ENCODE measurements at places on chromosomes 11 and 22.

DNA sequence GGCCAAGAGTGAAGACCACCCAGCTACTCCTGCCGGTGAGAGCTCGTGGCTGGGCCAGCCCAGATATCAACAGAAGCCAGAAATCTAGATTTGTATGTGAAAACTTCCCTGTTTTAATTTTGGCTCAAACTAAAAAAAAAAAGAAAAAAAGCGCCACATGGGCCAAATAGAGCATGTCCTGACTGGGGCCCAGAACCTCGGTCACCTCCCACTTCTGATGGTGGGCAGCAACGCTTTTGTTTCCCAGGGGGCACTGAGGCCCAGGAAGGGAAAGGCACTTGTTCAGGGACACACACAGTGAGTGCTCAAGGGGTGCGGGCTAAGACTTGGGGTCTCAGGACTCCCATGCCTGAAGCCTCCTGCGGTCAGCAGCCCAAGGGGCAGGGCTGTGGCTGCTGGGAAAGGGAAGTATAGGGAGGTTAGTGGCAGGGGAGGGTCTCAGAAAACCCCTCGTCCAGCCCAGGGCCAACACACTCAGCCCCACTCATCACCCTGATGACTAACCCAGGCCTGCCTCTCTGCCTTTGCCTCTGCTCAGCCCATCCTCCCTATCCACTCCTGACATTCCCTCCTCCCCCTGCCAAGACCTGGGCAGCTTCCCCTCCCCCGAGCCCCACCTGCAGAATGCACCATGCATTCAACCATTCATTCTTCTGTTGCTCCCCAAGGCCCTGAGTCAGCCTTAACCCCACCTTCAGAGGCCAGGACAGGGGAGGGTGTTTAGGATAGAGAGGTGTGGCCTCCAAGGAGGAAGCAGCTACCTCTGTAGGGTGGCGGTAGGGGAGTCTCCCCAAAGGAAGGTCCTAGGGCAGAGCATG lies 30.0 kb upstream of the TCF20 start:
- peak; percentile 46 for DNase-seq

DNA sequence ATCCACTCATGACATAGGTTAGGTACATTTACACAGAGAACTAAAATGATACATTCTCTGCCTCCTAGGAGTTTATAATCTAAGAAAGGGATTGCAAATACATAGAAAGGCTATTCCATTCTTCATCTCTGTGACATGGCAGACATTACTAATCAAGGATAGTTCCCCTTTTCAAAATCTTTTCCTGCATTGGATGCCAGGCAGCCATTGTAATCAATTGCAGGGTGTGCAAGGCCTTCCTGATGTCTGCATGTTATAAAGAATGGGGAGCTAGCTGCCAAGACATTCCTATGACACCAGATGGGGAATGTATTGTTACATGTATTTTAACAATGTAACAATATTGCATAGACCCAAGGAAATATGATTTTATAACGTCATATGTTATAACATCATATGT lies 82.0 kb downstream of the KIRREL3 start:
- DNase-seq = no peak

DNA sequence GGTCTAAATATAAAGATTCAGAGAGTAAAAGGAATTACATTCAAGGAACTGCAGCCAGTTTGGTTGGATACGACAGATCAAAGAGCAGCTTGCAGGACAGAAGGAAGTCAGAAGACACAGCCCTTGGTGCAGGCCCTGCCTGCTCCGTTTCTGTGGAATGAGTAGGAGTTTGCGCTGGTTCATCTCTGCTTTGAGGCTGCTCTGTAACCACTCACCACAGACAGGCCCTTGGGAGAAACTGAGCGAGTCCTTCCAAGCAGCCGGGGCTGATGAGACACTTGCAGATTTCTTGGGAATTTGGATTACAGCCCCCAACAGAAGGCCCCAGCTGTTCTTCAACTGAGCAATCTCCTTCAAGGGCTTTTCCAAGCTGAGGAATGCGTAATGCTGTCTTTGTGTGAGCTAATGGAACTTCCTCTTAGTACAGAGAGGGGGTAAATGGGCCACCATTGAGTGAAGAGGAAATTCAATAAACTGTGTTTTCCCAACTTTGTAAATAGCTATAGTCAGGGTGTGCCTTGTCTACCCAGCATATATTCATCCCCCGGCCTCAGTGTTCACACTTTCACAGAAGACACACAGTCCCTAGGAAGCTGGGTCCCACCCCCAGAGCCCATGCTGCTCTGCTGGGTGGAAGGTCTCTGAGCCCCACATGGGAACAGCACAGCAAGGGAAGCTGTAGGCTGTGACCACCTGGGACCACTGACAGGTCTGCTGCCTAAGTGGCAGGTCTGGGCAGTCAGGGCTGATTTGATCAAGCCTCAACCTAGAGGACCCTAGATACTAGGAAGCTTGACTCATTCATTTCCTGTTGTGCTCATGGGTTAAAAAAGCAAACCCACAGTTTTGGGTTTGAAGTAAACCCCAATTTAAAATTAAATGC lies 16.6 kb downstream of the IL10RA start:
- no peak for DNase-seq

GRCh38 chr22:44422746-44423380 lies 75.2 kb downstream of the RTL6 start:
- no peak for DNase-seq

GRCh38 chr11:11810764-11811726 lies 30.7 kb upstream of the USP47 start:
- no peak for DNase-seq

- no peak for DNase-seq
Measured at GRCh38 chr11:133551064-133551463, 18.8 kb upstream of the OPCML start.

DNA sequence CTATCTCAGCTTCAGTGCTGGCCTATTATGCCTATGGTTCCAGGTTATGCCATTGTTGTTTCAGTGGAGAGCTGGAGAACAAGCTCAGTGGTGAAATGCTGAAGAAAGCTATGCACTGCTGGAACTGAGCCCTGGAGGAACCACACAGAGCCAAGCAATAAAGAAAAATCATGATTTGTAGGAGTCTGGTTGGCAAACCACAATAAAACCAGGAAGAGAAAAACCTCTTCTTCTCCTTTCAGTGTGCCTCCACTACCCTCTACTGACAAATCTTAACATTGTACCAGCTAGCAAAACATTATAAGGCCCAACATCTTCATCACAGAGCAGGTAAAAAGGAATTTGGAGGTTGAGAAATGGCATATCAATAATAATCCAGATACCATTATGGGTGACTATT lies 5.3 kb downstream of the OR51F2 start:
- no peak for DNase-seq

- no peak for DNase-seq
Measured at GRCh38 chr22:48751539-48752437, 1075.9 kb downstream of the BRD1 start.

DNA sequence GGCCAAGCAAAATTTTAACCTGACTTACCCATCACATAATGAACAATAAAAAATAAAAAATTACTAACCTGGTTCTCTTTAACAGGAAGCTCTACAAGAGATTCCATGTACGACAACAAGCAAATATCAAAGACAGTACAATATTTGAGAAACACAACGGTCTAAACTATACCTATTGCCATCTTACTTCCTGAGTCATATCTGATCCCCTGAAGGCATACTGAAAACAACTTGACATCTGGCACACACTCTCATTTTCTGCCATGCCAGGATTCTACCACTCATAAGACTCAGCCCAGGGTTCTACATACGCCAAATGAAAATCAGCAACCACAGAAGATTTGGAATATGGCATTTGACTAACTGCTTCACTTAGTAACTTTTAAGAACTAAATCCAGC lies 13.8 kb downstream of the DENND5A start:
- no peak for DNase-seq

DNA sequence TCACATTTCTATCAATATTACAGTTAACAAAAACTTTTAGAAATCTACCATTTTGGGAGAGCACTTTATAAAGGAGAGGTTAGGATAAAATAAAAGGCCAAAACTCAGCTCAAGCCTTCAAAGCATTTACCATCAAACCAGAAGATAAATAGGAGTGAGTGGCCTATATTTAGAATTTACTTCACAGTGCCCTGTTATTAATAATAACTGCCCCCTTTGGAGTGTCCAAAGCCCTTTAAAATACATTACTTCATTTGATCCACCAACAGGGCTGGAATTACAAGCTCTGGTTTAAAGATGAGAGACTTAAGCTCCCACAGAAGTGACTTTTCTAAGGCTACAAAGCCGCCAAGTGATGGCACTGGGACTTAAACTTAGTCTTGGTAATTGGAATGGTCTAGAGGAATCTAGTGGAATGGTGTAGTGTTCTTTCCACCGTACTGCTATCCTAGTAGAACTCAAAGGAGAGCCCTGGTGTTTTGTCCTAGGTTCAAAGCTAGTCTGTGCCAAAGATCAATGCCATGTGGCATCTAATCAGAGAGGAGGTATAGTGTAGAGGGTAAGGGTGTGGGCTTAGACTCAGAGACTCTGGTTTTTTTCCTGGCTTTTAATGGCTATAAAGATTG lies 21.2 kb upstream of the MTMR3 start:
- DNase-seq = no peak

DNA sequence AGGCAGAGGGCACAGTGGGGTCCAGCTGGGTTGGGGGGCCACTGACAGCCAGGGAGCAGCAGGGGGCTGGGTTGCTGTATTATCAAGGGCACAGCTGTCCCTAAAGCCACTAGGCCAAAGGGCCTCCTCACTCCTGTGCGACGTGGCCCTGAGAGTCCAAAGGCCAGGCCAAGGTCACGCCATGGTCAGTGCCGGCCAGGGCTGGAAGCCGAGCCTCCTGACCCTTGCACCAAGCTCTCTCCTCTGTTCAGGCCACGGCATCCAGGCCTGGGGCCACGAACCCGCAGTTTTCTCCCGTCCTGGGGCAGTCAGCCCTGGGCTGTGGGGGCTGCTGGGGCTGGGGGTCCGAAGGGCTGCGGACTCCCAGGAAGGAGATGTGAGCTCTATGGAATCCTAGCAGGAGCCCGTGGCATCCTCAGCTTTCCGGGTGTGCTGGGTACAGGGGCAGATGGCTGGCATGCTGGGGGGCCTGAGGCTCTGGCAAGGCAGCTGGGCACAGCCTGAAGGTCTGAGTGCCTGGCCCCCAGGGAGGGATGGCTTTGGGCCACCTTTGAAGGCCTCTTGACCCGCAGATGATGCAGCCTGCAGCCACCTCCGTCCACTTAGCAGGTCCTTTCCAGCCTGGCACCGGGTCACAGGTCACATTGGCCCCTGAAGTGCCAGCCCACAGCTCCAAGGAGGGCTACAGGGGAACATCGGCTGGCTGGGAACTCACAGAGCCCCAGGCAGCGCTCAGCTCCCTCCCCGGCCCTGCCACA lies 17.3 kb upstream of the PPARA start:
- no peak for DNase-seq

DNA sequence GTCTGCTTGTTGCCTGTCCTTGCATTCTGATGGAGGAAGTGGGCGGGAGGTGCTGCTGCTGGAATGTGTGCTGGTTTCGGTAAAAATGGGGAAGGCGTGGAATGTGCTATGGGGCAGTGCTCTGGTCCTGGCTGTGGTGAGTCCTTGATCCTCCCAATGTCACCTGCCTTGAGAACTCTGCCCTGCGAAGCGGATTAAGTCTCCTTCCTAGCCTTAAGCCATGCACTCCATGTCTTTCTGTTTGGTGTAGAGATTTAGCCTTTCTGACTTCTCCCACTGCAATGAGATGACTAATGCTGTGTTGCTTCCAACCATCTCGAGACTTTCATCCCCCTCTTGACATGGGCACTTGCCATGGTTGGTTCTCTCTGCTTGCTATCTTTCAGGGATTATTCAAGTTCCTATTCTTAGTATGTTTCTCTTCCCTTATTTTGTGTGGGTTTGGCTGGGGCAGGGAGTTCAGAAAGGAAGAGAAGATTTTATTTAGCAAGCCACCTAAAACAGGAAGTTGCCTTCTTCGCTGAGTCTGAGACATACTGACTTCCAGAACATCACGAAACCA lies 687.9 kb downstream of the NTM start:
- no peak for DNase-seq

Measured in activated B cell treated with CpG ODN at 0.5 μM for 24 hours (primary cell).